Tibial nerve (tissue), 4 donors: ENCODE measurements at places on chromosomes 6 and 20. TPM values are rescaled to one million over a fixed set of nuclear protein-coding genes. Genes with fewer than 3 reads are reported as not detected.

DNA sequence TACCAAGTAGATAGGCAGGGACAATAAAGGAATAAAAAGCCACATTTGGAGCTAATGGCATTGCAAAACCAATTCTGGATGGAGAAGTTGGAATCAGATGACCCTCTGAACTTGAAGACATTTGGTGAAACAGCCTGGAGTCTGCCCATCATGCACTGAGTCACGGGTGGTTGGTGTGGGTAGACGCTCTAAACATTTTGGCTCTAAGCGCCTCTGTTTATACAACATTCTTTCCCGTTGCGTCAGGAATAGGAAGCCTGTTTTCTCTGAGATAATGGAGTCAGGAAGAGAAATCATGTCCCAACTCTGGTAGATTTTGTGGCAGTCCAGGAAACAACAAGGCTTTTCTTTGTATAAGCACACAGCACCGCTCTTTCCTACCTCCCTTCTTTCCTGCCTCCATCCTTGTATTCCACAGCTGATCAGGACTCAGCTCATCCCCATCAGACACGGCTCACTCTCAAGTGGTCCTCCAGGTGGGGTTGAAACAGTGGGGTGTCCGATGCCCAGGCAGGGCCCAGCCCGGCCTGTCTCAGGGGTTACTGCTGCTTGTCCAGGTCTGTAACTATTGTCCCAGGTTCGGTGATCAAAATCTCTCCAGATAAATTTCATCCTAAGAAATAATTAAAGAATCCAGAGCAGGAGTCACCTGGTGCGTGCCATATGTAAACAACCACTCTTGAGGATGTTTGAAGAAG lies 12.1 kb upstream of the RAMACL start:
- peak; percentile 68 for DNase-seq

- DNase-seq, result no peak
These were observed 82.8 kb downstream of the PTPN1 start for GRCh38 chr20:50593005-50593335.

- peak; percentile 45 for DNase-seq
These were observed at the start of gene SH3BGRL2 for GRCh38 chr6:79630883-79631692. TSS of gene SH3BGRL2 (plus strand) at chr6:79631329. CDS start at chr6:79631462, 133 bp downstream.

DNA sequence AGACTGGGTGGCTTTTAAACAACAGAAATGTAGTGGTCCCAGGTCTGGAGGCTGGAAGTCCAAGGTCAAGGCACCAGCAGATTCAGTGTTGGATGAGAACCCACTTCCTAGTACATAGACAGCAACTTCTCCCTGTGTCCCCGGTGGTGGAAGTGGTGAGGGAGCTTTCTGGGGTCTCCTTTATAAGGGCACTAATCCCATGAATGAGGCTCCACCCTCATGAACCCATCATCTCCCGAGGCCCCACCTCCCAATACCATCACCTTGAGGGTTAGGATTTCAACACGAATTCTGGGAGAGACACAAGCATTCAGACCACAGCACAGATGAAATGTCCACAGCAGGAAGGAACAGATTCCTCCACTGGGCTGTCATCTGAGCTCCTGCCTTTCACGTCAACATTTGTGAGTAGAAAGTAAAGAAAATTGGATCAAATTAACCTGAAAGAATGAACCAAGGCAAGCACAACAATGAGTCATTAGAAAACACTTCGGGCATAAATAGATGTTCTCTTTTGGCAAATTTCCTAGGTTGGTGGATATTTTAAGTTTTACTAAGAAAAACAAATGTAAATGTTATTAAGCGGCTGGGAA lies 130.7 kb downstream of the RNASET2 start:
- no peak for DNase-seq

GRCh38 chr20:24786111-24786495 lies 163.0 kb upstream of the CST7 start:
- no peak for DNase-seq

- no peak for DNase-seq
These were observed 7.4 kb downstream of the ACSS2 start for GRCh38 chr20:34883809-34884208.

GRCh38 chr6:25743868-25744267 lies 10.7 kb upstream of the SLC17A4 start:
- no peak for DNase-seq

- DNase-seq, result no peak
These were observed 230.5 kb upstream of the KHDRBS2 start for GRCh38 chr6:62516291-62517141.

DNA sequence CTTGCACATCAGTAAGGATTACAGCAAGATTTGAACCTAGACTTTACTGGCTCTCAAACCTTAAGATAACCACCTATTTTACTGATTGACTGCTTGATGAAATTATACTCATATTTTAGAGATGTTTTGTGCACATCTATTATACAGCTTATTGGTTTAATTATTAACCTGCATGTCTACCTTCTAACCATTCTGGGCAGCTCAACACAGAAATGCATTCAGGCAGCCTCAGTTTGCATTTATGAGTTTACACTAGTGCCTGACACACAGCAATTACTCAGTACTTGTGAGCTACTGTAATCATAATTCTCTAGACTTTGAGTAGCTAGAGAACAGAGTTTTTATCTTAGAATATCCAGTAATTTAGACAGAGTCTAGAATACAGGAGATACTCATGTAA lies 273.9 kb upstream of the THEMIS start:
- no peak for DNase-seq

DNA sequence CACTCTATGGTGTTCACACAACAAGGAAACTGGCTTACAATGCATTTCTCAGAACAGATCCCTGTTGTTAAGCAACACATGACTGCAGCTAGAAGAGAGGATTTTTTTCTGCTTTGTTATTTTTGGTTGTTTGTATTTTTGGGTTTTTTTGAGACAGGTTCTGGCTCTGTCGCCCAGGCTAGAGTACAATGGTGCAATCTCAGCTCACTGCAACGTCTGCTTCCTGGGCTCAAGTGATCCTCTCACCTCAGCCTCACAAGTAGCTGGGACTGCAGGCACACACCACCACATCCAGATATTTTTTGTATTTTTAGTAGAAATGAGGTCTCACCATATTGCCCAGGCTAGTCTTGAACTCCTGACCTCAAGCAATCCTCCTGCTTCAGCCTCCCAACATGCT lies 12.7 kb downstream of the CD24 start:
- DNase-seq, result no peak

GRCh38 chr6:58290177-58290576 lies 972.7 kb downstream of the PRIM2 start:
- no peak for DNase-seq

DNA sequence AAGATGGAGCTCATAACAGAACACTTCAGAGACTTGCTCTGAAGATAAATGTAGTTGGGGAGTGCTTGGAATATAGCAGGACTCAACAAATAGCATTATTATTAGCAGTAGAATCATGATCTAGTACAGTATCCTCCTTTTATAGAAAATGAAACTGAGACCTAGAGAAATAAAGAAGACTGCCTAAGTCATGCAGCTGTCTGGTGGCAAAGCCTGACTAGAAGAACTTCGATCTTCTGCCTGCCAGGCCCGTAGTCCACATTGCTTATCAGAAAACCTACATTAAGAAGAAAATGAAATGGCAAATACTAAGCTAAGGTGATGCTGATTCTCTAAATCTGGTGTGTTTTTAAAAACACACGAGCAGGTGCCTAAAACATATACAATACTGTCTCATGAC lies 46.4 kb upstream of the DST start:
- DNase-seq, result no peak

DNA sequence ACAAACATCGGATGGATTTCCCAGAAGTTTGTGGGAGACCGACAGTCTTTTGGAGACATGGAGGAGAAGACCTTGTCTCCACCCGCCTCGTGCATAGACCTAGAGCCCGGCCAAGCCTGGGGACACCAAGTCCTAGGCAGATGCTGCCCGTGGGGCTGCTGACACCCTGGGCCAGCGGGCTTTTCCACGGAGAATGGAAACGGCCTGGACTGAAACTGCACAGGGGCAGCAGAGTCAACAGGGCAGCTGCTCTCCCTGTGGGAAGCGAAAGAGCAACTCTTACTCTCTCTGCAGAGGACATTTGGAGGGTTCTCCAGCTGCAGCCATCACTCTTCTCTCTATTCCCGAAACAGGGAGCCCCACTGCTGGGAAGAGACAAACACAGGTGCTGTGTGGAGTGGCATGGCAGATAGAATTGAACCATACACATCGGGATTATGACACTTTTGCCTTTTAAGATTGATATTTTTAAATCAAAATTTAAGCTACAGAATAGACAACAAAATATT lies 401.2 kb downstream of the THBS2 start:
- no peak for DNase-seq

GRCh38 chr6:138645976-138646640 lies 127.5 kb upstream of the CCDC28A start:
- no peak for DNase-seq

DNA sequence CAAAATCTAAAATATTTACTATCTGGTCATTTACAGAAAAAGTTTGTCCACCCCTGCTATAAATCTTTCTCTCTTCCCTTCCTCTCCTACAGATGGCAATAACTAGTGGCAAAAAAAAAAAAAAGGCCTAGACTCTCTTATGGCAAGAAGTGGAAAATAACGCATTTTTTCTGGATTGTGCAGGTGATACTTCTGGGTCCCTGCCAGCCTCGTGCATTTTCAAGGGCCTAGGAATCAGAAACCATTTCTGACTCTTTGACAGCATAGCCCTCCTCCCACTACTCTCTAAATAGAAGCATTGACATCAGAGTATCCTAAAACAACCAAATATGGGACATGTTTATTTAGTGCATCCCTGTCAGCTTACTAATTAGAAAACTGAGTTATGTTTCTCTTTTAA lies 251.0 kb downstream of the KHDC1L start:
- DNase-seq, result no peak

DNA sequence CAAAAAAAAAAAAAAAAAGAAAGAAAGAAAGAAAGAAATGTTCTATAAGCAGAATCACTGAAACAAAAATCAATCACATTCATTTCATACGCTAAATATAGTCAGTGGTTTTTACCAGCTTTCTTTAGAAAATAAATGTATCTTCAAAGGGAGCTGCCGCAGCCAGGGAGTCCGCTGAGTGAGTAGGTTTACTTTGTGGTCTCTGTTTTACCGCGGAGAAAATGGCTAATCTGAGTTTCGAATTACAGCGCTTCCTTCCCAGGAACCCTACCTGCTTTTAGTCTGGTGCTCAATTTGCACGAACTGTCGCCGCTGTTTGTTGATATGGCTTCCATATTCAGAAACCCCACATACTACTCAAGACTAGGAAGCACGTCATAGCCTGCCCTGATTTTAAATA lies 102.4 kb downstream of the TFAP2A start:
- no peak for DNase-seq

- no peak for DNase-seq
These were observed 548.2 kb downstream of the QKI start for GRCh38 chr6:163962627-163963117.

DNA sequence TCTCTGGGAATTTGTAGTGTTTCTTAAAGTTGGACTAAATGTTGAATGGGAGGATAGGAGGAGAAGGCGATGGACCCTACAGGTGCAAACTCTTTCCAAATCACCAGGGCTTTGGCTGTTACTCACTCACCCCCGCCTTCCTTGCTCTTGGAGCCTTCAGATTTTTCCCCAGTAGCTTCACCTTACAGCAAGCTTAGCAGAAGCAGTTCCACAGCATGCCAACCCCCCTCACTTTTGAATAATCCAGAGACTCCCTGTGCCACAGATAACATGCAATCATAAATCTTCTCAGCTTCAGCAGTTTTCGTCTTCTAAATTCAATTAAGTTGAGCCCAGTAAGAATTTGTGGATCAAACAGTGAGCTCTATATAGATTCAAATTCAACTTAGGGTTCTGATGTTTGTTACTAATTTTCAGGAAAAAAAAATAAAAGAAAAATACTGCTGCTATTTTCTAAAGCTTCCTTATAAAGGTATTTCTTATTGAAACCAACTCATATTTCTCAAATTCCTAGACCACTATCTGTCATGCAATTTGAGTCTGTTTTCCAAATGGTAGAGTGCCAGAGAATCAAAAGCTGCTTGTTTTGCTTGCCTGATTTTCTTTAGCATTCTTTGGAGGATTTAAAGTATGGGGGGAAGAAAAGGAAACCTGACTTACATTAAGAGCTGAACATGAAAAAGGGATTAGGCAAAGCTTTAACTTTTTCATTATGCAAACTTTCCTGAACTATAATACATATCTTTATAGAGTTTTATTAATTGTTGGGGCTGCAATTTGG lies 166.4 kb downstream of the EYA4 start:
- no peak for DNase-seq

DNA sequence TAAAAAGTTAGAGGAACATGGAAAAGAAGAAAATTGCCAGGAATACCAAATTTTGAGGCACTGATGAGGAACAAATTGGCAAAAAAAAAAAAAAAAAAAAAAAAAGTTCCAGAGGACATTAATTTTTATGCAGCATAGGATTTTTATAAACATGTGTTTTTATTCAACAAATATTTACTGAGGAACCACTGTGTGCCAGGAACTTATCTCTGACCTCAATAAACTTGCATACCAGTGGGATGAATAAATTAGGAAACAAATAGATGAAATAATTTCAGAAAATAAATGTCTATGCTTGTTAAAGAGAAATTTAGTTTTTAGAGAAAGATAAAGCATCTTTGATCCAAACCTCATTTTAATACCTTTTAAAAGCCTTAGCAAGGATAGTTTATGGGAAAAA lies 175.1 kb downstream of the PDE10A start:
- DNase-seq, result no peak

Gene KHDC1L
- total RNA-seq, result not detected

Gene OR2H1
- not detected for total RNA-seq

Gene PRKN
- 5.5 TPM for total RNA-seq

Gene SSTR4
- total RNA-seq, result not detected

Gene LY6G5C
- total RNA-seq, result not detected

Gene ENPP4
- 13.8 TPM for total RNA-seq

Gene CDH26
- 2.7 TPM for total RNA-seq

Gene LKAAEAR1
- 1.3 TPM for total RNA-seq
